Bladder microvascular endothelial cell (primary cell): ENCODE measurements at places on chromosomes 3 and 15. TPM values are rescaled to one million over a fixed set of nuclear protein-coding genes. Genes with fewer than 3 reads are reported as not detected.

MNS1 gene
- 0.25 and 0.32 TPM in 2 replicates for total RNA-seq

POPDC2 gene
- 0.16 and 0.76 TPM in 2 replicates for total RNA-seq

ZDHHC3 gene
- 41.4 and 89.8 TPM in 2 replicates for total RNA-seq

KCNMB3 gene
- total RNA-seq, result 2.1 and 4.6 TPM in 2 replicates

GP9 gene
- total RNA-seq, result not detected in 2 replicates

TGM5 gene
- not detected in 2 replicates for total RNA-seq

RPL39L gene
- 16.1 and 25.3 TPM in 2 replicates for total RNA-seq

CFAP100 gene
- not detected in 2 replicates for total RNA-seq
